ENCODE measurements at places on chromosomes 1 and 21.

- no peak for DNase-seq
These were observed 72.9 kb downstream of the SYT6 start for GRCh38 chr1:114080511-114081436.

DNA sequence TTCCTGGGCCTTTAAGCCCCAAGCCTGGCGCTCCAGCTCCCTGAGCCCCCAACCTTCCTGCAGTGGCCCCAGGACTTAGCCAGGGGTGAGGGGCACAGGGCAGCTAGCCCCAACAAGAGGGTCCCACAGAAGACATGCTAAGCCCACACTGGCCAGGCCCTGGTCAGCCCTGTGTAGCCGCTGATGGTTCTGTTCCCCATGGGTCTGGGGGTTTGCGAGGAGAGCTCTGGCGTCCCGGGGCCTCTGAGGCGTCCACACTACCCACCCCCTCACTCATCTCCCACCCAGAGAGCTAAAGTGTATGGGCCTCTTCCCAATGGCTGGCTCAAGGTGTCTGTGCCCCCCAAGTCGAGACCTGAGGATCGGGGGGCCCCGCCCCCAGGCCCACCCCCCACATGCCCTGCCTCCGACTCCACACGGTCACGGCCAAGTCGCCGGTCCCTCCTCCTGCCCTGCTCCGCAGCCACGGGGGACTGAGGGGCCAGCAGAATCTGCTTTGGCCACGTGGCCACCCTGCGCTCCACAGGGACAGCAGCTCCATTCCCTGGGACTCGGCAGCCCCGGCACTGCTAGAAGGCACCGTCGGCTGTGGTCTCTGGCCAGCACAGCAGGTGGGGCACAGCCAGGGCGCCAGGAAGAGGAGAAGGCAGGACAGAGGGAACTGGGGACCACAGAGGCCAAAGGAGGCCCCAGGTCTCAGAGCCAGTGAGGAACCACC lies 7.8 kb downstream of the TNFRSF18 start:
- no peak for DNase-seq

- DNase-seq: peak; percentile 0
These were observed 5.6 kb upstream of the KPRP start for GRCh38 chr1:152752225-152752624.

GRCh38 chr1:31959521-31960340 lies 21.6 kb upstream of the PTP4A2 start:
- no peak for DNase-seq

DNA sequence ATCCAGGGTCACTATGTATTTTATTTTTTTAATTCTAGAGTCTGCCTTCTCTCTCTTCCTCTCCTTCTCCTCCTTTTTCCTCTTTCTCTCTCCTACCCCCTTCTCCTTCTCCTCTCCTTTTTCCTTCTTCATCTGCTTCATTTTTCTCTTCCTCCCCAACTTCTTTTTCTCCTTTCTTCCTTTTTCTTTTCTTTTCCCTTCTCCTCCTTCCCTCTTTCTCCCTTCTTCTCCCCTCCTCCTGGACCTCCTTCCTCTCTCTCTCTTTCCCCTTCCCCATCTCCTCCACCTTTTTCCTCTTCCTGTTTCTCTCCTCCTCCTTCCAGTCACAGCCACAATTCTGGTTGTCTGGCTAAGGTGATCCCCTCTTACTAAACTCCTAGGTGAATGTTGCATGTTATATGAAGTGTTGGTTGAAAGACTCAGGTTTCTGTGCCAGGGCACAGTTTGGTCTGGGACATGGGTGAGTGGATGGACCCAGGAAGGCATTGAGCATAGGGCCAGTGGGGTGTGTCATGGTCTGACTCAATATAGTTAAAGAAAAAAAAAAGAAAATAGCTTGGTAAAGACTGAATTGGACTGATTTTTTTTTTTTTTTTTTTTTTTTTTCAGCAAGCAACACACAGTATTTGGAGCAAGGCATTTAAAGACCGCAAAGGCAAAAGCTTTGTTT lies 266.9 kb downstream of the TGFB2 start:
- no peak for DNase-seq

DNA sequence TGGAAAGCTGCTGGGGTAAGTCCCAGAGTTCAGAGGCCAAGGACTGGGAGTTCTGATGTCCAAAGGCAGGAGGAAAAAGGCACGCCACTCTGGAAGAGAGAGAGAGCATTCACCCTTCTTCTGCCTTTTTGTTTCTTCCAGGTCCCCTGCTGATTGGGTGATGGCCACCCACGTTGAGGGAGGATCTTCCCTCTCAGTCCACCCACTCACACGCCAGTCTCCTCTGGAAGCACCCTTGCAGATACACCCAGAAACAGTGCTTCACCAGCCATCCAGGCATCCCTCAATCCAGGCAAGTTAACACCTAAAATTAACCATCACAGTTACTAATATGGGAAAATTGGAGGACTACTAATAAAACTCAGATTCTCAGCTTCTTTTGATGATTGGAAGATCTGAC lies 66.1 kb upstream of the PARP1 start:
- DNase-seq: no peak

DNA sequence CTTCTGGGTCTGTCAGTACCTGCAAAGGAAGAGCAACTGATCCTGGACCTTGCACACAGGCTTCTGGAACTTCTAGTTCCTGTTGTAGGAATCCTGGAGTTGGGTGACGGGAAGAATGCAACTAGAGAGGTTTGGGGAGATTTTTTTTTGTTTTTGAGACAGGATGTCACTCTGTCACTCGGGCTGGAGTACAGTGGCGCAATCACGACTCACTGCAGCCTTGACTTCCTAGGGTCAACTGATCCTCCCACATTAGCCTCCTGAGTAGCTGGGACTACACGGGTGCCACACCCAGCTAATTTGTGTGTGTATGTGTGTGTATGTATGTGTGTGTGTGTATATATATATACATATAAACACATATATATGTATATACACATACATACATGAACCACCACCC lies 18.8 kb downstream of the ENTREP3 start:
- no peak for DNase-seq

DNA sequence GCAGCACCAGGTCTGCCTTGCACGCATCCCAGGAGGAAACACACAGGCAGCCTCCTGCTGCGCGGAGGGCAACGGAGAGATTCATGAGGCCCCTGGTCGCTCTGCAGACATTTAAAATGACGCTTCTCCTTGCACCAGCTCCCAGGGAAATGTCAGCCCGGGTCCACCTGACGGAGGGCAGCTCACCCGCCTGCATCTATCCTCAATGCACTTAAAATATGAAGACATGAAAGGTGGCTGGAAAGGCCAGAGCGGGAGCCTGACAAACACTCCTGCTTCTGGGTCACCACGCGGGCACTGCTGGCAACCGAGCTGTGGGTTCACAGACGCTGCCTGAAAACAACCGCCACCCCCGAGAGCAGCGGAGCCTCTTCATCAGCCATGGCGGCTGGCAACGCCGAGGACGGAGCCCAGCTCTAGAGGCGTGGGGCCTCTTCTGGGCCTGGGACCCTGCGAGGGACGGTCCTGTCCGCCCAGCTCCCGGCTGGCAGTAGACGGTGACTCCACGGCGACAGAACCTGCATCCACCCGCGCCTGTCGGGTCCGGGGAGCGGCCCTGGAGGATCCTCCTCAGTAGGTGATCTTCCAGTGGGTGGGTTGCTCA lies 22.7 kb downstream of the POFUT2 start:
- DNase-seq: no peak

GRCh38 chr21:41659791-41660560 lies 106.9 kb downstream of the RIPK4 start:
- DNase-seq: no peak

- no peak for DNase-seq
These were observed 25.3 kb downstream of the TP53BP2 start for GRCh38 chr1:223820515-223820858.

- DNase-seq: no peak
These were observed 2.8 kb downstream of the RAB4A start for GRCh38 chr1:229273507-229274232.

GRCh38 chr1:3814065-3814464 lies 17.8 kb upstream of the LRRC47 start:
- DNase-seq: no peak

DNA sequence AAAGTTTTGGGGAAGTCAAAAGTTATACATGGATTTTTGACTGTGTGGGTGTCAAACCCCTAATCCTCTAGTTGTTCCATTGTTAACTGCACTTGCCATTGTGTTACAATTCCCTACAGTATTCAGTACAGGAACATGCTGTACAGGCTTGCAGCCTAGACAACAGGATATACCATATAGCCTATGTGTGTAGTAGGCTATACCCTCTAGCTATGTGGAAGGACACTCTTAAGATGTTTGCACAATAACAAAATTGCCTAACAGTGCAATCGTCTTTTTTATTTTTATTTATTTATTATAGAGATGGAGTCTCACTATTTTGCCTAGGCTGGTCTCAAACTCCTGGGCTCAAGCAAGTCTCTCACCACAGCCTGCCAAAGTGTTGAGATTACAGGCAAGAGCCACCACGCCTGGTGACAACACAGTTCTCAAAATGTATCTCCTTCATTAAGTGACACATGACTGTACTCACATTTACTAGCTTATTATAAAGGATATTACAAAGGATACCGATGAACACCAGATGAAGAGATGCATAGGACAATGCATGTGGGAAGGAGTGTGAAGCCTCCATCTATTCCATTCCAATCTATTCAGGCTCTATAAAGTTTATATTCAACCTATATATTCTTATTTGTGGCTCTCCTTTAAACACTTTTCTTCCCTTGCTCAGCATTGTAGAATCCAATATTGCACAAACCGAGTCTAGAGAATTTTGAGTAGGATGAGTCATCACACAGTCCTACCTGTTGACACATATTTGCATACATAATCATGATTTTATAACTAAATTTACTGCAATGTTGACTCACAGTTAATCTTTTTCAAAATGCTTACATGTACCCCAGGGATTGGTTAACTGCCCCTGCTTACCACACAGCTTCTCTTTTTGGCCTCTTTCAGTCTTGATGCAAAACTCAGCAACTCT lies 28.4 kb upstream of the CEP350 start:
- DNase-seq: no peak

GRCh38 chr1:48068206-48068605 lies 71.0 kb upstream of the TRABD2B start:
- no peak for DNase-seq

DNA sequence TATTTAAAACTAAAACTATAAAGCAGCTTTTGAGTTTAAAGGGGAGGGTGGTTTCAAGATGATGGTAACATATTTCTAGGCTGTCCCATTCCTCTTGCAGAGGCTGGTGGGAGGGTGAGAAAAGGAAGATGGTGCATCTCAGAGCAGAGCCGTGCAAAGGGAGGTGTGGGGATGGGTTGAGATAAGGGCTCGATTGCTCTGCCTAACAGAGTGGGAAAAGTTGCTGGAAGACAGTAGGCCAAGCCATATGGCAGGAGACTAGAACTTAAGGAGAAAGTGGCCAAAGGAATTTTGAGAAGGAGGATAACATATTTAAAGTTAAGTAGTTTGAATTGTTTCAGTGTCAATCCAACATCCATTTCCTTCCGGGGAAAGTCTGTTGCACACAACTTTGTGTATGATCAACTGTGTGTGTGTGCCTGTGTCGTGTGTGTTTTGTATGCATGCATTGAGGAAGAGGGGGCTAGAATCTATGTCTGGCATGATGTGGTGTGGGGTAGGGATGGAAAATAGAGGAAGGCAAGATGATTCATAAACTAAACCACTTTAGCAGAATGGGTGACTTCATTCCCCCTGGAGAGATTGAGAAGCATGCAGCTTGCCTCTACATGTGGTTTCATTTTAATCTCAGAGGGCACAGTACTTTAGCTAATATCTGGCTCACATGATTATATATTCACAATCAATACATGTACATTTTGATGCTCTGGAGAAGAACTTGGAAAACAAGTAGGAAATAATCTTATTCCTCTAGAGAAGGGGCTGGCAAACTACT lies 145.0 kb upstream of the DNAH14 start:
- DNase-seq: no peak

- DNase-seq: no peak
These were observed 39.8 kb downstream of the FAM78B start for GRCh38 chr1:166127003-166127402.

GRCh38 chr1:55618199-55618598 lies 403.0 kb upstream of the USP24 start:
- no peak for DNase-seq

DNA sequence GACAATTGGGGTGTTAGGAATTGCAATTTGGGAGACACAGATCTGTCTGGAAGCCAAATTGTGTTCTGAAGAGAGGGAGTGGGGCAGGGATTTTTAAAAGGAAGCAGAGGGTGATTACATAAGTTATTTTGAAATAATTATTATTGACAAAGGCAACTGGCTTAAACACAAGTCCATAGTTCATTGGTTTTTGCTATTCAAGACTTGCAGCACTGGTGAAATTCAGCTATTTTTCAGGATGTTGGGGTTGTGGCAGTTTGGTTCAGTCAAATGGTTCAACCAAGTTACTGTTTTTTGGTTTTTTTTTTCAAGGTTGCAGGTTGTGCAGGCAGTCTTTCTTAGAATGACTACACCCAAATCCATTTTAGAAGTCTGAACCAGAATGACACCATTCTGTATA lies 300.0 kb upstream of the DEPDC1 start:
- no peak for DNase-seq

DNA sequence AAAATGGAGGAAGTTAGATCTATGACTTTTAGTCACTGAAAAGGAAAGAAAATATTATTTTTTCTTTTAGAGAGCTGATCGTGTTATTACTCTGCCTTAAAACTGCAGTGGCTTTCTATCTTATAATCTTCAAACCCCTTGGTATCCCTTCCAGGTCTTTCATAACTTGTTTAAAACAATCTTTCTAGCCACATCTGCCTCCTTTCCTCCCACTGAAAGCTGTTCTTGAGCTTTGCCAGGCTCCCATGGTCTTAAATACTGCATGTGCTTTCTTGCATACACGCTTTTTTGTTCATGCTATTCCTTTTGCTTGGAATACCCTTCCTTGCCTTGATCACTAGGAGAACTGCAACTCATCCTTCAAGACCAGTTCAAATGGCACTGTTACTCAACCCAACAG lies 65.9 kb upstream of the GADD45A start:
- DNase-seq: no peak

GRCh38 chr1:151011154-151011850 lies 3.1 kb downstream of the PRUNE1 start:
- no peak for DNase-seq

GRCh38 chr1:154955718-154956543 lies at the start of gene PBXIP1:
PBXIP1 (minus strand) TSS chr1:154956099; CDS start chr1:154953721, 2,378 bp downstream.
- DNase-seq: peak; percentile 92

DNA sequence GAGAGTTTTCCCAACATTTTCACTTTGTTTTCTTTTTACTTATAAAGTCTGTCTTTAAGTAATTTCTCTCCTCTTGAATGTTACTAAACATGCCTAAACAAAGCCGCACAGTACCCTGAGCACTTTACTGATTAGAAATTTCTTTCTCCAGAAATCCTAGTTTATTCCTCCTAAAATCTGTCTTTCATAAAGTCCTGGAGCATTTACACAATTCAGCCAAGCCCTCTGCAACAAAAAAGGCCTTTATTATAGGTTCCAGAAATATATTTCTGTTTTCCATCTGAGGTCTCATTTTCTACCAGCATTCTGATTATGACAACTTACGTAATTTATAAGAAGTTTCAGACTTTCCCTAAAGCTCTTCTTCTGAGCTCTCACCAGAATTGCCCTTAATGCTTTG lies 549.5 kb upstream of the OLFM3 start:
- no peak for DNase-seq

GRCh38 chr21:34536820-34537219 lies 24.8 kb upstream of the KCNE1 start:
- no peak for DNase-seq
